ENCODE measurements at places on chromosomes 16 and 17.

- DNase-seq: no peak
Observed at GRCh38 chr17:79870540-79870939, 31.3 kb upstream of the CBX4 start.

GRCh38 chr17:2089021-2089422 lies 34.1 kb downstream of the HIC1 start:
- no peak for DNase-seq

- DNase-seq: no peak
Observed at GRCh38 chr17:38701504-38702165, 3.4 kb upstream of the MLLT6 start.

DNA sequence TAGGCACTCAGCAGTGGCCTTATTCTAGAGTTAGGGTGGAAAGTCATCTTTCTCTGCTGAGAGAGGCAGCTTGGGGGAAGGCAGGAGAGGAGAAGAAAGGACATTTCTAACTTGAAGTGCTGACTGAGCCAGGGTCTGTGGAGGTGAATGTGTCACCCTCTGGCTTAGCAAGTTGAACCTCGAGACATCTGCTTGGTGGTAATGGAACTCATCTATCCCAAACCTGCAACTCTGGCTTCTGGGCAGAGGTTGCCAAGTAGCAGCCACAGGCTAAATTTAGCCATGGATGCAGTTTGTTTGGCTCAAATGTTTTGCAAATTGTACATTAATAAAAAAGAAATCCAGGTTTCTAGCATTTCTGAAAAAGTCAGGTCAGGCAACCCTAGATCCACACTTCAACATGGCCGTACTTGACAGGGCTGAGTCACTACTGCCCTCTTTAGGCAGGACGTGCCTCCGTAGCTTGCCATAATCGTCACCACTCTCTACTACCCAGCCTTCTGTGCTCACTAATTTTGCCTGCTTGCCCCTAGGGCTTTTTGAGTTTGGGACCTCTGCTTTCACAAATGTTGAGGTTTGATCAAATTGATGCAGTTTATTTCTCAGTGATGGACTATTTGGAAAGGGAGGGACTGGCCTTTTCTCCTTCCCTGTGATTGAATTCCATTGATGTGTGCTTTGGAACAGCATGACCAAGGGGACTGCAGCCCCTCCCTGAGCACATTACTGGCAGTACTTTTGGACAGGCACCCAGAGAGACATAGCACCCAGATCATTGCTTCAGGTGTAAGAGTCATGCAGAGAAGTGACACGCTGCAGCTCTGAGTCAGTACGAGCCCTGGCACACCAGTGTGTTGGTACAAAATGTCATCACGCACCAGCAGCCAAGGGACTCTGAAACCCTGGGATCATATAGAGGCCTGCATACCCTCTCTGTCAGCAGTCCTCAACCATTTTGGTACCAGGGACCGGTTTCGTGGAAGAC lies 5.2 kb downstream of the CDH13 start:
- DNase-seq: no peak

DNA sequence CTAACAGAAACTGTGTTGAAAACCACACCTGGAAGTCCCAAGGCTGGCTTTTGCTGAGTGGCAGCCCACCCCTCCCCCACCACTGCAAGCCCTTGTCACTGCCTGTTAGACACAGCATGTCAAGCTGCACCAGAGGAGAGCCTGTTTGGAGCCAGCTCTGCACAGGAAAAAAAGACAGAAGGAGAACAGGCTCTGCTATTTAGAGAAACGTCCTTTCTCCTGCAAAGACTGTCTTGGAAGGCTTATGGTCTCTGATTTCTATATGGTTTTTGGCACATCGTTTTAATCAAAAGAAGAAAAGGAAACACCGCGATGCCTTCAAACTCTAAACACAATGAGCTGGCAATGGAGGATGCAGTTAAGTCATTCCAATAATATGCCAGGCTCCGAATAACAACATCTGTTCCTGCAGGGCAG lies 275.5 kb downstream of the MAP2K4 start:
- DNase-seq: no peak

- DNase-seq: no peak
Observed at GRCh38 chr17:73118951-73119391, 26.5 kb upstream of the SLC39A11 start.

DNA sequence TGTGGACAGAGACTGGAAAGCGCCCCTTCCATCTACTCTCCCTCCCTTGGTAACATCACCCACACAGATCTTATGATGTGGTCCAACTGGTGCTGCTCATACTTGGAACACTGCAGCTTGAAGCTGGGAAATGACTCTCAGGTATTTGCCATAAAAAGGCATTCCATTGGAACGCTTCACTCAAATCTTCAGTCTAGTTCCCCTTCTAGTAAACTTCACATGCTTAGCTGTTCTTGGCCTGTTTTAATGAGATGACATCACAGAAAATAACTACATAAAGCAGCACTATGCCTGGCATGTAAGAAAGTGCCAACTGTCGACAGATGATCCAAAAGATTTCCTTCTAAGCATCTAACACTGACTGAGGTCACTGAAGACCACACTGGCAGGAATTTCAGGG lies 9.3 kb downstream of the ZNF263 start:
- no peak for DNase-seq

- DNase-seq: peak; percentile 74
Observed at GRCh38 chr16:30609002-30609925, 925 bp downstream of the ZNF689 start.

GRCh38 chr16:21666772-21667171 lies 3.0 kb downstream of the OTOA start:
- DNase-seq: no peak

DNA sequence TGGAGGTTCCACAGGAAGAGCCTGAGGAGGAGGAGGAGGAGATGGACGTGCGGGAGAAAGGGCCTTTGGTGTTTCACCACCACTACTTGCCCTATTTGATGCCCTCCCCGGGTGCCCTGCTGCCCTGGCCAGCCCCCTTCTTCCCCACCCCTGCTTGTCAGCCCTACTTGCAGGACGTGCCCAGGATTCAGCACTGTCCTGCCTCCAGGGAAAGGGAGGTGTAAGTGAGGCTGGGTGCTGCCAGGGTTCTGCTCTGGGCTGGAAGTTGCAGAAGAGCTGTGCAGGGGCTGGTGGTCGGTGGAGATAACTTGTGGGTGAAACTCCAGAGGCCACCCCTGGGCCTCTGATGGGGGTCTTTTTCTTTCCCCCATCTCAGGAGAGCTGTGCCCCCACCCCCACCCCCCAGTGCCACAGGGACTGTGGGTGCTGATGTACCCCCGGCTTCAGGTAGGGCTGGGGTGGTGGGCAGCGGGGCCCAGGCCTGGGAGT lies 3.0 kb downstream of the PRR29 start:
- DNase-seq: no peak

GRCh38 chr16:57071831-57072582 lies 20.4 kb upstream of the CPNE2 start:
- no peak for DNase-seq

- DNase-seq: peak; percentile 92
Observed at GRCh38 chr17:63774141-63774968, at the start of gene DDX42. Gene DDX42, plus strand, starts transcription at chr17:63774170. Its CDS starts 12,880 bp downstream, at chr17:63787050.

DNA sequence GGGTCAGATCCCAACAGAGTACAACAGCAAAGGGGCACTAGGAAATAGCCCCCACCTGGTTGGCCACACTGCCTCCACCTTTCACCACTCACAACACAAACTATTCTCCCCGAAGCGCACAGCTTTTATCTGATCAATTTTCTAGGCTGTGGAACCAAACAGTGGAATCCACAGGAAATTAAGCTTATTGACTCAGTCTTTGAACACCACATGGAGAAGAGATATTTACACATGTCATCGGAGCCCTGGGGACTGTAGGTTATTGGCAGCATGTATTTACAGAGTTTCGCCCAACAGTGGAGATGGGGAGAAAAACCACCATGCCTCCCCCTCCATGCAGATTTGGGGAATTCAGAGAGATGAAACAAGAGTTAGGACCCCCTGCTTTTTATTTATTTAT lies 154.8 kb downstream of the XYLT1 start:
- DNase-seq: no peak

DNA sequence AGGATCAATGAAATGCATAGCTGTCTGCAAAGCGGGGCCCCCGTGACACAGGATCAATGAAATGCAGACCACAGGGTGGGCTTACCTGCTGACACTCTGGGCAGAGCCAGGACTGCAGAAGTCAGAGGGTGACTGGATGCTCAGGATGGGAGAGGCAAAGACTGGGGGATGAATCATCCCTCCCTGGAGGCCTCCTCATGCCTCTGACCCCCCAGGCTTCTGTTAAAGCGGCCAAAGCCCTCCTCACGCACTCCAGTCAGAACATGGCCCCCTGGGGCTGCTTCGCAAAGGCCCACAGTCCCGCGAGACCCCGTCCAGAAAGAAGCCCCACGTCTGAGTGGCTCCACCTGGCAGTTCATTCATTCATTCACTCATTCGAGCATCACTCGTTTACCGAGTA lies 38.4 kb upstream of the FOXF1 start:
- no peak for DNase-seq

Measured in mesothelial cell of epicardium (in vitro differentiated cells).